ENCODE measurements at places on chromosomes 12 and 14.
A peak's percentile ranks its signal among the peaks of the same experiment; 100 is the strongest.

- DNase-seq, result no peak
These were observed 654.8 kb upstream of the TBX3 start for GRCh38 chr12:115338566-115339294.

- no peak for DNase-seq
These were observed 7.4 kb downstream of the RAN start for GRCh38 chr12:130879212-130879686.

DNA sequence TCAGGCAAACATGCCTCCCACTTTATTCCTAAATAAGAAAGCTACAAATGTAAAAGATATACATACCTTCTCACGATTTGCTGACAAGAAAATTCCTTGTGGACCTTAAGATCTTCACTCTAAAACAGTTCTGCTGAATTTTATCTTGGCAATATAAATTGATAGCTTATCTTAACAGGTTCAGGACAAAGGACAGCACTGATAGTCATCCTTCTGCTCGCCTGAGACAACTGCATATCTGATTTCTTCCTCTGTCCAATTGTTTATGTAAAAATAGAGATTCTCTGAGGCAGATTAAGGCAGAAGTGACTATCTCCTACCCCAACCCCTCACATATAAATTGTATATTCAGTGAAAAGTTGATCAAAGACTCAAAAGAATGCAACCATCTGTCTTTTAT lies 44.9 kb downstream of the CAPZA3 start:
- DNase-seq, result no peak

DNA sequence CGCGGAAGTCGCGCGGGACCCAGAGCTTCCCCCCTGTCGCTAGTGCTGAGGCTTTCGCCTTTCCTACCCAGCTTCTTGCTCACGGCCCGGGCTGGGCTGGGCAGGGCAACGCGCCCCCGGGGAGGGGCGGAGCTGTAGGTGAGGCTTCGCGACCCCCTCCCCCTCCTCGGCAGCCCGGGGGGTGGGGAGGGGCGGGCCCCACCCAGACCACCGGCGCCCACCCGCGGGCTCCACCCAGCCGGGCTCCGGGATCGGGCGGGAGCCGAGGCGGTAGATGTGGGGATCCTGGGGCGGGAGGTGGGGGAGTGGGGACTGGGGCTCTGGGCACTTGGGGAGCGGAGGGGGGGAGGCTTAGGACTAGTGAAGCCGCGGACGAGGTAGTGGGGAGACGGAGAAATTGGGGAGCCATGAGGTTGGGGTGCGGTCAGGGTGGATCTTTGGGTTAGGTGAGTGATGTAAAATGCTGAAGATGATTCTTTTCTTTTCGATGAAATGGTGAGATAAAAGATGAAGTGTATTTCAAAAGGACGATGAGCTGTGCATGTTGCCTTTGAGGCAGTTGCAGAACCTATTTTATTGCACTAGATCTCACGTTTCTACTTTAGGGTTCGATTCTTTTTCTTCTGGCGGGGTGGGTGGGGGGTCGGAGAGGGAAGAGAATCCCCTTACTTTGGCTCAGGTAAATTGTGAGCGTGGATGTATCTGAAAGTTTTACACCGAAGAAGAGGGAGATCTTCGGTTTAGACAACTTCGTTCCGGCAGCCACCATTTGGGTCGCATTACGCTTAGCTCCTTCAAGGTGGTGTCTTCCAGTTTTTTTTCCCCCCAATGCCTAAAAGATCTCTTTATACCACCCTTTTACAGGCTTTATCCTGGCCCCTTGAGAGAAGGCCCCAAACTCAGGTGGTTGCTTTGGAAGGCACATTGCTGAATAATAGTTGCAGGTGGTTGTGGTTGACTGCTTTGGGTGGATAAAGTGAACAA lies 619 bp downstream of the ERC1 start:
- peak; percentile 31 for DNase-seq

DNA sequence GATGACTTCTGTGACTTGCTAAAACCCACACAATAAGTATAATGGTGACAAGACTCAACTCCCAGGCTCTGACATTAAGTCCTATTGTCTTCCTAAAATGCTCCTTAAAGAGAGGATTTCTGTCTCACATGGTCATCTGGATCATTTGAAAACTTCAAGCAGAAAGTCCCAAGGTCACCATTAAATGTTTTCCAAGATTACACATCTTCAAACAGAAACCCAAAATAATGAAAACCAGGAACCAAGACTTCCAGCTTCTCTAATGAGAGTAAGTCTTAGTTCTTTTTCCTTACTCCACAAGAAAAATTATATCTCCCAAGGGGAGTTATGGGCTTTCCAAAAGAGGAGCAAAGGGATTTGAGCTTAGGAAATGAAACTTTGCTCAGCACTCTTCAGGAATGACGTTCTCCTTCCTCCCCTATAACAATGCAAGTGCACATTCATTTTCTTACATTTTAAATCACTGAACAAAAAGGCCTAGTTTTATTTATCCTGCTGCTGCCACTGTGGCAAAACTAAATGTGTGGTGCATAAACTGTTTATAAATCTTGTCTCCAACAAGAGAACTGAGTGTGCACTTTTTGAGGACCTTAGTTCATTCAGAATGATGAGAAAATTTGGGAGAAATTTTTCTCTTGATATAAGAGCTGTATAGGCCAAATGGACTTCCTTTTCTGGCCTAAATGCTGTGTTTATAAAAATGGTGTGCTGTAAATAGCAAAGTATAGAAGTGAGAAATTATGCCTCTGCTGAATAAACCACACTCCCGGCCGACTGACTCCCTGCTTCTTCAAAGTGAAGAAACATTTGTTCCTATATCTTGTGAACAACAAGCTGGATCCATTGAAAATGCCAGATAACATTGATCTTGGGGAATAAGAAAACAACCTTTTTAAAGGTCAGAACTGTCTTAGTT lies 148.4 kb upstream of the PLEKHG7 start:
- no peak for DNase-seq

GRCh38 chr14:76958020-76958979 lies 70.2 kb downstream of the IRF2BPL start:
- DNase-seq, result no peak

DNA sequence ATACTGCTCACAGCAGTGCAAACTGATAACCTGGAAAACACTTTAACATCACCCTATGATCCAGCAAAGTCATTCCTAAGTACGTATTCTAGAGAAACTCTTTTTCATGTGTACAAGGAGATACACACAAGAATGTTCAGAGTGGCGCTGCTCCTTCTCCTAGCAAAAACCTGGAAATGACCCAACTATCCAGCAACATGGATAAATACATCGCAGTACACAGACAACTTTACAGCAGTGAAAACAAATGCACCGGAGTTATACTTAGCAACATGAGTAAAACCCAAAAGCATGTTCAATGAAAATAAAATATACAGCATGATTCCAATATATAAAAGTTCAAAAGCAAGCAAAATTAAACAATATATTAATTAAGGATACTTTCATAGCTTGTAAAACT lies 18.7 kb downstream of the SART3 start:
- no peak for DNase-seq

DNA sequence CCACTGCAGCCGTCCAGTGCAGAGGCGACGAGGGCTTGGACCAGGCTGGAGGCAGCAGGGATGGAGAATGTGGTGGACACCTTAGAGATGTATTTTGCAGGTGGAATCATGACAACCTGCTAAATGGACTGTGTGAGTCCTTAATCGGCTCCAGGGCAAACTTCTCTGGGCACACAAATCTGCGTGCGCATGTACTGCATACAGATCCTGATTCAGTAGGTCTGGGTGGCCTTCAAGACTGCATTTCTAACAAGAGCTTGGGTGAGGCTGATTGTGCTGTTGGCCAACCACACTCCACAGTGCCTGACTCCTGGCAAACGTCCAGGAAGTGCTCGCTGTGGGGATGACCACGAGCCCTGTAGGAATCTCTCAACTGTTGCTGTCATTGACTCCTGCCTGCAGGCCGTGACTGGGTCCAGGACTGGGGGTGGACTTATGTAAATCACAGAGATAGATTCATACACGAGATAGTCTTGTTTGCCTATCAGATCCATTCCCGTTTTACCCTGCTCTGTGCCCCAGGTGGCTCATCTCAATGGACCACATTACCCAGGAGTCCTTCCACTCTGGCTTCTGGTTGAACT lies 27.2 kb downstream of the JDP2 start:
- DNase-seq, result no peak

GRCh38 chr12:124497658-124498057 lies 69.8 kb downstream of the NCOR2 start:
- no peak for DNase-seq

DNA sequence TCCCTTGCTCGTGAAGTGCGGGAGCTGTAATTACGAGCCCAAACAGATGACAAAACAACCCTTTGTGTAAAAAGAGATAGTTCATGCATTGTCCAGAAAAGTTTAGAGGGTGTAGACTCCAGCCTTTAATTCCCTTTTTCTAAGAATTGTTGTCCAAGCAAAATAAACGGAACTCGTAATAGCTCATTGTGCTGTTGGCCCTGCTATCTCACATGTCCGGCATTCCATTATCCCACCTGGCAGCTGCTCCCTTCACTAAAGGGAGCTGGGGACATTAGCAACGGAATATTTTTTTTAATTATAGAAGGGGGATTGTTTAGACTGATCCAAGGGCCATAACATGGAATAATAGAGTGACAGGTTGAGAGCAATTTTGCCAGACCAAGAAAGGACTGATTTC lies 277.5 kb upstream of the TBX3 start:
- DNase-seq, result no peak

GRCh38 chr12:1044199-1044598 lies 53.2 kb downstream of the ERC1 start:
- no peak for DNase-seq

- DNase-seq, result no peak
These were observed 133.8 kb upstream of the NUDT4 start for GRCh38 chr12:93243689-93244513.

DNA sequence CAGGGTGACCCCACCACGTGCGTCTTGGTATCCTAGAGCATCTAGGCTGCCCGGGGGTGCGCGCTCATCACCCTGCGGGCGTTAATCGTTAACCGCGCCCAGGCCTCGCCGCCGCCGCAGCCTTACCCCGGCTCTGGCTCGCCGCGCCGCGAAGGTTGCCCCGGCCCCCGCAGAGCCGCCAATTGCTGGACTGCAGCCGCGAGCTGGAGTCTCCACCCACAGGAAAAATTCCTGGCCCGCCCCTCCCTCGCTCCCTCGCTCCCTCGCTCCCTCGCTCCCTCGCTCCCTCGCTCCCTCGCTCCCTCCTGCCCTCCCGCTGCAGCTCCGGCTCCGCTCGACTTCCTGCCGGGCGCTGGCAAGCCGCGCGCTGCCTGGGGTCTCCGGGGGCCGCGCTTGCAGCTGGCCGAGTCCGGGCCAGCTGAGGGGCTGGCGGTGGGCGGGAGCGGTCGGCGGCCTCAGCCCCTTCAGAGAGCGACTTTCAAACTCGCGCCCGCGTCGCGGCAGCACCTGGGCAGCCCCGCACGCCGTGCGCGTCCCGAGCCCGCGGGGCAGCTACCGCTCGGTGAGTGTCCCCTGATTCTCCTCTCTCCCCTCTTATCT lies at the start of gene PLEKHG3:
TSS of gene PLEKHG3 (plus strand) at position 282 of the 600 bp plus-strand sequence. CDS start 23,208 bp downstream, outside the sequence.
- DNase-seq, result no peak

DNA sequence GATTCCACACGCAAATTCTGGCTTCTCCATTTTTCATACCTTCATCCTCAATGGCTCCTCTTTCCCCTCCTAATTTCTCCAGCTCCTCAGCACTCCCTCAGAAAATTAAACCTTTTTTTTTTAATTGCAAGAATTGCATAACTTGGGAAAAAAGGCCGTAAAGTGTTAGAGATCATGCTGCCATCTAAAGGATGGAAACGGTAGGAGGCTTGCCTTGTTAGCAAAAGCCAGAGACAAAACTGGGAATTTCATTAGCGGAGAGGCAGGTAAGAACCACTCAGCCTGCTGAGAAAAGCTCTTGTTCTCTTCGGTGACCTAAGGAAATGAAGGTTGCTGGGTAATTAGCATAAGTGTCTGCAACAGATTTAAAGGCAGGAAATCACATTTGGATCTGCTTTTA lies 204.3 kb downstream of the AEBP2 start:
- DNase-seq, result no peak

DNA sequence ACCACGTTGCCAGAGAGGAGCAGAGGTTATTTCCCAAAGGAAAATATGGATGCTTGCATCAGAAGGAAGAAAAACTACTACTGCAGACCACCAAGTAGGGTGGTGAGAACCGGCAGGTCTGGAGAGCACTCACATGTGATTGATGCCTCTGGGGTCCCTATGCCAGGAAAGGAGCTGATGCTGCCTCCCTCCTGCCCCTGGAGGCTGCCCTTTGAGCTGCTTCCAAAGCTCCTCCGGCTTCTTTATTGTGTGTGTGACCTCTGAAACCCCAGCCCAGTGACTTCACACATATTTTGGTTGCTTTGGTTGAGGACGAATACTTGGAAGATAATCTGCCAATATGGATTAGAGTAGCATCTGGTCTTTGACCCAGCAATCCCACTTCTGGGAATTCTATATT lies 133.4 kb downstream of the AACS start:
- DNase-seq, result no peak

DNA sequence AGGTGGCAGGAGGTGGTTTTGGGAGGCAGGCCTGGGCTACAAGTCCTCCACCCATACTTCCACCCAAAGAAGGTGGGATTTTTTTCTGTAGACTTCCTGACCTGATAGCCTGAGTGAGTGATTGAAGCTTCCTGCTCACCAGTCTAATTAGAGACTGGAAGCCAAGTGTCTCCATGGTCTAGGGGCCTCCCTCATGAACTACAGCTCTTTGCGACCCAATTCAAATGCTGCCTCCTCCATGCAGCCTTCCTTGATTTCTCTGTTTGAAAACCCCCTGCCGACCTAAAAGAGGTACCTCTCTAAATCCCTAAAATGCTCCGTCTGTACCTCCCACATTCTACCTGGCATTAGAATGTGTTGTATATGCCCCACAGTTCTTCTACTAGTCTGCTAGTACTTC lies 124.9 kb downstream of the PLXNC1 start:
- no peak for DNase-seq

DNA sequence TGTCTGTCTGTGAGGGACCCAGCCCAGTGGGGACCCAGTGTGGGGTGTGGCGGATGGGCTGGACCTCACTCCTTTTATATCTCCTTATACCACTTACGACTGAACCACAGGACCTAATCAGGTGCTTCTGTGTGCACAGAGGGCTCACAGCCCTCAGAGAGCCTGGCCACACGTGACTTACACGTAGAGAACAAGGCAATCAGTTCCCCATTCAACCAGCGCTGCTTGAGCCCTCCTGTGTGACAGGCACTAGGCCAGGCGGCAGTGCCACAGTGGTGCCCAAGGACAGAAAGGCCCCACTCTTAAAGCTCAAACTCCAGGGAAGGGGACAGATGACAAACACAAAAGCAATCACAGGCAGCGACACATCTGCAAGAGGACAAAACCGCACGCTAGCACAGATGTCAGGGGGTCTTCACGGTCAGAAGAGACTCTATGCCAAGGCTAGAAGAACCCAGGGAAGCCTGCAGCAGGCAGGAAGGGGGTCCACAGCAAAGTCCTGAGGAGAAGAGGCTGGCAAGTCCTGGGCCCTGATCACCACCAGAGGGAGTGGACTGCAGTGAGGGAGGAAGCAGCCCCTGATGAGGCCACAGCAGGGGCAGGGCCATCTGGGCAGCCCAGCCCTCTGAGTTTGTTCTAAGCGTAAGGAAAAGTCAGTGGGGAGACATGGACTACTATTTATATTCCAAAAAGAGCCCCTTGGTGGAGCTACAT lies 39.3 kb downstream of the SETD3 start:
- no peak for DNase-seq
